ENCODE measurements at places on chromosomes 2 and 18.
A peak's percentile ranks its signal among the peaks of the same experiment; 100 is the strongest.

GRCh38 chr2:219723311-219723710, 95.9 kb downstream of the SLC4A3 start:
- DNase-seq: no peak

GRCh38 chr18:55317864-55318263, 270.1 kb downstream of the TCF4 start:
- no peak for DNase-seq

- peak; percentile 86 for DNase-seq
Observed at GRCh38 chr2:217099561-217099960, 239.7 kb upstream of the TNP1 start.

- no peak for DNase-seq
Observed at GRCh38 chr2:236910781-236911495, 174.8 kb upstream of the COPS8 start.

GRCh38 chr2:23363831-23364230, 21.1 kb upstream of the KLHL29 start:
- no peak for DNase-seq

GRCh38 chr2:7552825-7553570, 635.8 kb downstream of the RNF144A start:
- no peak for DNase-seq

GRCh38 chr2:187567126-187567525, 12.9 kb upstream of the TFPI start:
- DNase-seq: no peak

- no peak for DNase-seq
Observed at GRCh38 chr2:18795906-18796305, 206.5 kb upstream of the NT5C1B start.

GRCh38 chr18:75154259-75154658, 54.7 kb downstream of the PTGR3 start:
- peak; percentile 56 for DNase-seq

- no peak for DNase-seq
Observed at GRCh38 chr2:241195506-241196130, 7.1 kb downstream of the ANO7 start.

DNA sequence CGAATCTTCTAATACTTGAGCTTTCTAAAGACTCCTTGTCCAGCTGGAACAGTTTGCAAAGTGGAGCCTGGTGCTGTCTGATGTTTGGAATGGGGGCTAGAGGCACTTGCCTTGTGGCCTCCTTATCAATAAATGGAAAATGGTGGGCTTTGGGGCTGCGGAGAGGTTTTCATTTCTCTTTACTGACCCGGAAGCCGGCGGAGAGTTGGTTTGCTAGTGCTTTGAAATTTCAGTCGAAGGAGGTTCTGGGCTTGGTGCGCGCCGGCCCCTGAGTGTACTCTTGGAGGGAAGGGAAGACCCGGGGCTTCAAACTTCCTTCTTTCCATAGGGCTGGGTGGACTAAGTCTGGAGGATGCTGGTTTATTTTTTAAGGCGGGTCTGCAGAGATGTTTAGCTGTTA, 714 bp downstream of the RPIA start:
- DNase-seq: no peak

GRCh38 chr2:164992818-164993217, 37.5 kb upstream of the SLC38A11 start:
- no peak for DNase-seq

DNA sequence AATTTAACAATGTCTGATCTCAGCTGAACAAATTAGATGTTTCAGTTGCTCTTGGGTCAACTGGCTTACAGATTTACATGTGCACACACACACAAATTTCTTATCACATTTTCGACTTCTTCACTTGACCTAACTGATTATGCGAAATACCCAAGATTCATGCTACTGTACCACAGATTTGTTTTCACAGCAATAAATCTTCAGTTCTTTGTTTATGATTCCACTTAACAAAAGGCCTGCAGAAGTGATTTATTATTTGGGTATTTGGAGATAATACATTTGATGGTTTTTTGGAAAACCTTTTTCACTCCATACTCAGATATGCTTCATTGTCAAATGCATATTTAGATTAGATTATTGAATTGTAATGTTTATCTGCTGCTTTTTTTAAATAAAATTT, 129.0 kb downstream of the GALNT1 start:
- DNase-seq: no peak

DNA sequence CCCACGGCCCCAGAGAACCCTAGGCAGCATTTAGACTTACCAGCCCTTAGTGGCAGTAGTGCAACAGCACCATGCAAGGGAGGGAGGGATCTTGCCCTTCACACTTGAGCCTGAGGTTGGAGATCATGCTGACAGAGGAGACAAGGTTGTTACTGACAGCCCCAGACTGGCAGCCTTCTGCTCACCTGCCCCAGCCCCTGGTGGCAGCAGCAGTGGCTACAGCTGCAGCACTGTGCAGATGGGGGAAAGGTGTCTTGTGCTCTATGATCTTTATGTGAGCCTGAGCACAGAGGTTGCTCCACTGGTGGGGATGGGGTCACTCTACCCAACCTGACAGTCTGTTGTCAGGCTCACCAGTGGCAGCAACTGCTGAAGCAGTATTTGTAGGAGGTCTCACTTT, 501.2 kb upstream of the LRRTM4 start:
- no peak for DNase-seq

DNA sequence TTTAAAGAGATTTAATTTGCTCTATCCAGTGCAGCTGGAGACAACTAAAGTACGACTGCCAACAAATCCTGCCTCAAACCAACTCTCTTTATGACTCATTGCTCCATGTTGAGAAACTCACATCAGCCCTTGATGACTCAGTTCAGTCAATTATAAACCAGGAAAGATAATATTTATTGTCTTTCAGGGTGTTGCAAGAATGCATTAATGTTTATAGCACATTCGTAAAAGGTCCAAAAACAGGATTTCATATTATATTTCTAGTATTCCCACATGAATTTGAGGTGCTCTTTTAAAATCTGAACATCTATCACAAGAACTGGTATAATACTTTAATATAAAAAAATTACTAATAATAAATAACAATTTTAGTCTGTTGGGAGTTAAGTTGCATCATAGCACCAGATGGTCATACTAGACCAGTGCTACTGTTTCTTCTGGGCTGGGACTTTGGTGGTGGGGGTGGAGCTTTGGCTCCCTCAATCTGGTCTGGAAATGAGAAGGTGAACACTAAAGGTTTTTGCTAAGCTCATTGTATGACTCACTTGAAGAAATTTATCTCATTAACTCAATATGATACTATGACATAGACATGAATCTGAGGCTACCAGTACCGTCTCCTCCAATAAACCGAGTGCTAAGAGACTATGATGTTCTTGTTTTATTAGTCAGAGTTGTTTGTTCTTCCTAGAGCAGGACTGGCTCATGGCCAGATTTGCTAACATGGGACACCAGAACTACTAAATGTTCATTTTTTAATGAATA, 26.6 kb upstream of the MAP3K20 start:
- no peak for DNase-seq

- no peak for DNase-seq
Observed at GRCh38 chr2:38246105-38246504, 131.0 kb downstream of the ATL2 start.

DNA sequence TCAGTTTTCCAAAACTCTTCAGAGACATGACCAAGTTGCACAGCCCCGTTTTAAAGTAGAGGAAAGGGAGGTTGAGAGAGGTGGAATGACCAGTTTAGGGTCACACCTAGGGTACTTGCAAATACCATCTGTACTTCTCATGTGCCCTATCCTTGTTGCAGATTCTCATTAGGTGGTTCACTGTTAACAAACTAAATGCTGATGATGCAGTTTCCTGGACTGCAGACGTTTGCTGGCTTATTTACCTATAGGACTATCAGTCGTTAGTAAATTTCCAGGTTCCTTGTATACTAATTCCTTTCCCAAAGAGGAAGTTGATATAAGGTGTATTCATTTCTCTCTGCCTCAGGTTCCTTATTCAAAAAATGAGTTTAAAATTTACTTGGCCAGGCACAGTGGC, 1.4 kb downstream of the FARP2 start:
- no peak for DNase-seq

GRCh38 chr2:175318542-175318941, 137.0 kb upstream of the ATP5MC3 start:
- no peak for DNase-seq

GRCh38 chr2:169050476-169051240, 18.7 kb upstream of the DHRS9 start:
- DNase-seq: no peak

DNA sequence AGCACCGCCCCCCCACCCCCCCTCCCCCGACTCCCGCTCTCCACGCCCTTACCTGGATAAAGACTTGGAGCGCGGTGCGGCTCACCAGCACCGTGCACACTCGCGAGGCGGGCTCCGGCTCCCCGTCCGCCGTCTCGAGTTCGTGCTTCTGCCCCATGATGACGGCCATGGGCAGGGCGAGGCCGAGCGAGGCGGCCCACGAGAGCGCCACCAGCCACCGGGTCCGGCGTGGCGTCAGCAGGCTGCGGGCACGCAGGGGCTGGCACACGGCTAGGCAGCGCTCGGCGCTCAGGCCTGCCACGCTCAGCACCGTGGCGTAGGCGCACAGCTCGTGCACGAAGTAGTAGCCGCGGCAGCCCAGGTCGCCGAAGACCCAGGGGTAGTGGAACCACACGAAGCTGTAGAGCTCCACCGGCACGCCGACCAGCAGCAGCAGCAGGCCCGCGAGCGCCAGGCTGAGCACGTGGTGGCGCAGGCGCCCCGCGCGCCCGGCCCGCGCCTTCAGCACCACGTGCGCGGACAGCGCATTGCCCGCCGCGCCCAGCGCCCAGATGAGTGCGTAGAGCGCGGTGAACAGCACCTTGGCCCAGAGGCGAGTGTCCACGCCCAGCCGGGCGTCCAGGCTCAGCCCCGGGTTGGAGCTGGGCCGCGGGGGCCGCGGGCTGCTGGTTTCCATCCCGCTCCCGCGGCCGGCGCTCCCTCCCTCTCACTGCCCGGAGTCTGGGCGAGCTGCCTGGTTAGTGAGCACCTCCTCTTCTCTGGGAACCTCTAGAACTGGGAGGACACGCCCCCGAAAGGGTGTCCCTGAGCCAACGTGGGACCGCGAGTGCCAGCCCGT, at the start of gene NTSR2:
Gene NTSR2, minus strand, starts transcription at position 742 of the 838 bp plus-strand sequence. Its CDS starts 66 bp downstream, at position 676.
- no peak for DNase-seq

DNA sequence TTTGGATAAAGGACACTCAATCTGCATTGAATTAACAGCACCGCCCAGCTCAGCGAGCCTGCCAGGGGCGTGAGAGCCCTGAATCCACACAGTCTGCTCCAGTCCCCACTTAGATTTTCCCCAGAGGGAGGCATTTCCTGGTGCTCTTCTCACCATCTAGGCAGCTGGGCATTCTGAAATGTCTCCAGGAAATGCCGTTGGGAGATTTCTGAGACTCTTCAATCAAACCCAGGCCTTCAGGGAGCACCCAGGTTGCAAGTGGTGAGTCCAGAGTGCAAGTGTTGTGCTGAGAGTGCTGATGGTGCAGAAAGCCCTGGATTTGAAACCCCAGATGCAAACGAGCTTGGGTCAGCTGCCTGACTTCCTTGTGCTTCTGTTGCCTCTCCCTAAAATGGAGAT, 23.4 kb upstream of the TMEM37 start:
- DNase-seq: no peak

DNA sequence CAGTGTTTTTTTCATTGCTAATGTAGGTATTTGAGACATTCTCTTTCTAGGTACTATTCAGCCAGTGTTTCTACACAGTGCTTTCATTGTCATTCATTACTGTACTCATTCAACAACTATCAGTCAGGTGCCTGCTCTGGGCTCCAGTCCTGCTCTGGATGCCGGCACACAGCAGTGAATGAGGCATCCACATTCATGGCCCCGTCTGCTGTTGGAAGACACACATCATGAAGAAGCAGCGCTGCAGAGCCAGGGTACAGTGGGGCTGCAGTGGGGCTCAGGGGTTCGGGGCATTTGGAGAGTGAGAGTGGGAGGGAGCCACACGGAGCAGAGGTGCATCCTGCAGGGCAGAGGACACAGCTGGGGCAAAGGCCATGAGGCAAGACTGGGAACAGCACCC, 737.2 kb upstream of the RAB6C start:
- no peak for DNase-seq

- DNase-seq: no peak
Observed at GRCh38 chr18:59617468-59617932, 79.7 kb downstream of the CCBE1 start.

GRCh38 chr2:160490733-160491685, 2.6 kb downstream of the RBMS1 start:
- DNase-seq: no peak

GRCh38 chr2:216608525-216608924, 24.7 kb upstream of the IGFBP2 start:
- no peak for DNase-seq

- DNase-seq: peak; percentile 59
Observed at GRCh38 chr2:236673126-236673822, 103.6 kb downstream of the ACKR3 start.

GRCh38 chr2:129502781-129503180, 476.7 kb upstream of the RAB6C start:
- DNase-seq: no peak

- no peak for DNase-seq
Observed at GRCh38 chr18:76434452-76434851, 60.6 kb downstream of the ZNF516 start.

DNA sequence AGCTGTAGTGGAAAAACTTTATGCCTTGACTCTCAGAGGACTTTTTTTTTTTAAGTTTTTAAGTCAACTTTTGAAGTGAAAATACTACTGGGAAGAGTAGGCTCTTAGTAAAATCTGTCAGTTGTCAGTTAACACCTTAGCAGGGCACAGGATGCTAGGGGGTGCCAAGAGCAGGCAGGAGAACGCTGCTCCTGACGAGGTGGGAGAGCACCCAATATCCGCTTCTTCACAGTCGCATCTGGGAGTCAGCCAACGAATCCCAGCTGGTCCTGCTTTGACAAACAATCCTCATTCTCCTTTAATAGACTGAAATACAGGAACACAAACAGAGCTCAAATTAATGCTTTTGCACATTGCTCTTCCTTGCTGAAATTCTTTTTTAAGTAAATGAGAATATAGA, 709.5 kb upstream of the ACVR2A start:
- no peak for DNase-seq

DNA sequence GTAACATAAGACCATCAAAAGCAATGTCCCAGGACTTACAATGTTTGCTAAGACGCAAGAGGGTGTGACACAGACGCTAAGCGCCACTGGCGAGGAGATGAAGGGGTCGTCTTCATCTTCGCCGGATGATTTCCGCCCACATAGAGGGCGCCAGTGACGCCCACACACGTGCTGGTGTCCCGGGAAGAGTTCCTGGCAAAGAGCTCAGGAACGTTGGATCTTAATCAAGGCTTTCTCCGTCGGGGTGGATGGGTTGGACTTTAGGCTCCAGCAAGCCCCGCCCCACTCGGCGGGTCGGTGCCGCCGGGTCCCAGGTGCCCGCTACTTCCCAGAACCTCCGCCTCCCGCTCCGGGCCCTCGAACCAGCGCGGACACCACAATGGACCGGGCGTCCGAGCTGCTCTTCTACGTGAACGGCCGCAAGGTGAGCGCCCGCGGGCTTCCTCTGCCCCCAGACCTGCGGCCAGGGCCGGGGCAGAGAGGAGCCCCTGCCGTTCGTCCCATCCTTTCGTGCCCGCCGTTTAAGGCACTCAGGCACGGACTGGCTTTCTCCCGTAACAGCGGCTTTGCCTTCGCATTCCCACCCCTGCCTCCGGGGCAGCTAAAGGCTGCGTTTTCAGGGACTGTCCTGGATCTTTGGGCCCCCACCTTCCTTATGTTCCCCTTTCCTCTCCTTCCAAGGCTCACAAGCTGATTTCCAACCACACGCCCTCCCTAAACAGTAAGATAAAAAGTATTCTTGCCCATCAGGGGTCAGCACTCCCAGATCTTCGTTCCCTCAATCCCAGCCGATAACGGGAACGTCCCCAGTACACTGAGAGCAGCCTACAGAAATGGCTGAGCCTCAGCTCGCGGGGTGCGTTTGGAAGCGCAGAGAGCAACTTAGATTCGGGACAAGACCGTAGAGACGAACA, at the start of gene AOX1:
Gene AOX1, plus strand, starts transcription at position 285 of the 914 bp plus-strand sequence. Its CDS starts 95 bp downstream, at position 380.
- DNase-seq: peak; percentile 82

- no peak for DNase-seq
Observed at GRCh38 chr2:61193670-61194561, 31.9 kb downstream of the C2orf74 start.

Measured in coronary artery (tissue), 2 donors.